T-helper 17 cell (primary cell): ENCODE measurements at places on chromosomes 4 and X.

DNA sequence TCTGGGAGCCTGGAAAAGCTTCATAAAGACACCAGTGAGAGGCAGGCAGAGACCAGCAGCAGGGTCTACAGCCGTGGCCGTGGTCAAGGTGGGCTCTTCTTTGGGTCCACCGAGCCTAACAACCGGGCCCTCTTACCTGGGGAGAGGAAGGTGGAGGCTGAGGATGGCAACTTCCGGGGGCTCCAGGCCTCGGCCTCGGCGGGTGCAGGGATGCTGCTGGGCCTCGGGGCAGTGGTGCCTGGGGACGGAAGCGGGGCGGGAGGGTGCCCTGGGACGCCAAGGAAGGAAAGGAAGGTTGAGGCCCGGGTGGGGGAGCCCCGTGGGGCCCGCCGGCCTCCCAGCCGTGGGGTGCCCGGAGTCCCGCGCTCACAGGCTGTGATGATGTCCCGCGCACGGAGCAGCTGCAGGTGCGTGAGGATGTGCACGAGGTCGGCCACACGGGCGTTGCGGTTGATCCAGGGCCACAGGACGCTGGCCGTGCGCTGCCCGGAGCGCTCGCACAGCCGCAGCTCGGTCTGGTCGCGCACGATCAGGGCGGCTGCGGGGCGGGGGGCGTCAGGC, 561 bp downstream of the IRAK1 start:
- no peak for DNase-seq

- no peak for DNase-seq
These were observed 102.2 kb downstream of the MXRA5 start for GRCh38 chrX:3244203-3244743.

DNA sequence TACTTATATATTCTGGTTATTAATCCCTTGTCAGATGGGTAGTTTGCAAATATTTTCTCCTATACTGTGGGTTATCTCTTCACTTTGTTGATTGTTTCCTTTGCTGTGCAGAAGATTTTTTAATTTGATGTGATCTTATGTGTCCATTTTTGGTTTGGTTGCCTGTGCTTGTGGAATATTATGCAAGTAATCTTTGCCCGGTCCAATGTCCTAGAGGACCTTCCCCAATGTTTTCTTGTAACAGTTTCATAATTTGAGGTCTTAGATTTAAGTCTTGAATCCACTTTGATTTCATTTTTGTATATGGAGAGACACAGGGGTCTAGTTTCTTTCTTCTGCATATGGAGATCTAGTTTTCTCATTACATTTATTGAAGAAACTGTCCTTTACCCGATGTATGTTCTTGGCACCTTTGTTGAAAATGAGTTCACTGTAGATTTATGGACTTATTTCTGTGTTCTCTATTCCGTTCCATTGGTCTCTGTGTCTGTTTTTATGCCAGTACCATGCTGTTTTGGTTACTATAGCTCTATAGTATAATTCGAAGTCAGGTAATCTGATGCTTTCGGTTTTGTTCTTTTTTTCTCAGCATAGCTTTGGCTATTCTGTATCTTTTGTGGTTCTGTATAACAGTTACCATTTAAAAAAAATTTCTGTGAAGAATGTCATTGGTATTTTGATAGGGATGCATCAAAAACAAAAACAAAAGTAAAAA, 34.7 kb downstream of the DIAPH2 start:
- no peak for DNase-seq

- no peak for DNase-seq
These were observed 14.9 kb upstream of the CDKN2AIP start for GRCh38 chr4:183429489-183429888.

- DNase-seq = no peak
These were observed 6.2 kb downstream of the NEIL3 start for GRCh38 chr4:177315767-177316464.

DNA sequence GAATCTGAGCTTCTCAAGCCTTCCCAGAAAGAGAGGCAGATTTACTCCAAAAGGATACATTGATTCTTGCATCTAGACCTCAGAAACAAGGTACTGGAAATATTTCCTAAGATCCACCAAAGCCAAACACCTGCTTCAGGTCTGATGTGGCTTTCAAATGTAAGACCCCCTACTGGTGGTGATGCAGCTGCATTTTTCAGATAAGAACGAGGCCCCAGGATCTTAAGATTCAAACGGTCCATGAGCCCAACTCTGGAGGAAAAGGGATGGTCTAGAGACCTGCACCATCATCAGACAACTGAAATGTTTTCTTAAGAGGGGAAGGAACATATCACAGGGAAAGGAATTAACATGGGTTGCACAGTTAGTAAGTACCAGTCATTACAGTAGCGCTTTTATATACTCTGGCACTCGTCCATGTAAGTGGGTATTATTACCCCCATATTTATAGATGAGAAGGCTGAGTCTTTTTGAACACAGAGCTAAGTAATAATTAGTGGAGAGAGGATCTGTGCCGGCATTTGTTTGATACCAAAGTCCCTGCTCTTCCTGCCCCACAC, 73.7 kb downstream of the LEF1 start:
- DNase-seq = no peak

DNA sequence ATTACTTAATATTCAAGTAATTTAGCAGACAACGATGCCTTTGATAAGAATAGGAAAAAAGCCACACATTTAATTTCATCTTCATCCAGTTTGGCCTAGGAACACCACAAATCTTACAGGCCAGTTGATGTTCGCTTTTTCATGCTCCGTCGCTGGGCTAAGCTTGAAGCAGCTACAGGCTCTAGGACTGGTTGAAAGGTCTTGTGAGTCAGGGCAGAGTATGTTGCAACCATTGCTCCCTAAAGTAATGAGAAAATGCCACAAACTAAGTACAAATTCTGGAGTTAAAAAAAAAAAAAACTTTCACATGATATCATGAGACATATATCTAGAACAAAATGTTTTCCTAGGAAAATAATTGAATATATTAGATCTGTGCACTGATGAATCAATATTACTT, 123.8 kb downstream of the RPS6KA6 start:
- DNase-seq = no peak

DNA sequence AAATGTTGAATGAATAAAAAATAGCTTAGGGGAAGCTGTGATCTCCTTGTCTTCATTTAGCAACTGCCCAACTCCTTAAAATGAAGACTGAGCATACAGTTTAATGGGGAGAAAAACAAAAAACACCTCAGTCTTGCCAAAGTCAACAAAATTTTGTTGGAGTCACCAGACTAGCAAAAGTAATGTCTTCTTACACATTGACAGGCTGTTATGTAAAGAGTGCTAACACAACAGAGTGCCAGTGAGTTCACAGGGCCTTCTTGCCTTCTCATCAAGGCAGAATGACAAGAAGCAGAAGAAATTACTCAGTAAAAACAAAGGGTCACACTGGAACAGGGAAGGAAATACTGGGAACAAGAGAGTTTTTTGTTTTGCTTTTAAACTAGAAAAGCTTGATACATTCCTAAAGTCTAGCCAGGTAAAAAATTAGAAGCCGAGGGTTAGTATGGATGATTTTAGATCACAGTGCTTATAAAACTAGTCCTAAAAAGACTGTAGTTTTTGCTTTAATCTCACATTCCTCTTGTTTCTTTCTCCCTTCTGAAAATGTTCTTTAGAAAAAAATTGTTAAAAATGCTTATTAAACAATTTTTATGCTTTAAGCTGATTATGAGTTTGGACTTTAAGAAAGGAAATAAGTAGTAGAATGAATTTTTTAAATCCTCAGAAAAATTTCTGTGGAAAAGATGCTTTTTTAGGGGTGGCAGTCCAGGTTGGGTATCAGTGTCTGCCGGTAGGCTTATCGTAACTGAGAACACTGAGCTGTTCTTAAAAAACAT, 38.7 kb upstream of the FRAS1 start:
- no peak for DNase-seq

DNA sequence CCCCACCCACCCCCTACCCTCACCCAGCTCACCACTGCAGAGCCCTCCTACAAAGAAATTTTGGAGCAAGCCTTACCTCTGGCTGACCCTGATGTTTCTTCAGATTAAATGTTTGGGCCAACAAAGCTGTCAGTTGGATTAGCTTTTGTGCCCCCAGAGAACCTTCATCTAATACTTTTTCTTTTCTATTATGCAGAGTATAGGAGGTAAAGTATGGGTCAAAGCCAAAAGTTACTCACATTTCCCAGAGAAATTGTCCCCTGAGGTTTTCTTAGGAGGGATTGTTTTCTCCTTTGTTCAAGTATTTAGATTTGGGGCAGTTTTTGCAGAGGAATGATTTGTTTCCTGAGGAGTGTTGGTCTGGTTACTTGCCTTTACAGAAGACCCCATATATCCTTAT, 69.5 kb downstream of the AASDH start:
- DNase-seq = no peak

DNA sequence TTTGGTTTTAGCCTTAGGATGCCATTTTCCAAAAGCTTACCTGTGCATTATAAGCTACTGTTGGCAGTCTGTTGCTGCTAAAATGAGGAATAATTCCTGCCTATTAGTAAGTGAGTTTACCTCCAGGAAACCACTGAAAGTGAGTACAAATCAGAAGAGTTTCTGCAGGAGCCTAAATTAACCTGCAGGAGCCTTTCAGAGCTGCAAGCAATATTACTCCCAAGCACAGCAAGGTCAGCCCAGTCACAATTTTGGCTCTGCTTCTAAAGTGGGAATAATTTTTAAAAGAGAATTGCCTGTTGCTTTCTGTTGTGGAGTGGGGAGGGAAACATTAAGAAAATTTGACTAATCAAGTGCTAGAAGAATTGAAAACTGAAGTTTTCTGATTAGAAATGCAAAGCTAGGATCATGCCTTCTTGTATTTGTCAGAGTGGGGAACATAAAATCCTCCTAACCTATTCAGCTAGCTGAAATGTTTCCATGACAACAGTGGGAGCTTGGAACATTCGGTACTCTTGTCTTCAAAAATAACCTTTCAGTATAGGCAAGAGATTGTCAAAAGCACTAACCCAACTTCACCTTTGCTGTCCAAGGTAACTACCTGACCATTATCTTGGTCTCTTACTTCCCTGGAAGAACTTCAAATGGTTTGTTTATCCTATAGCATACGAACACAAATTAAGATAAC, 193.2 kb downstream of the COMMD8 start:
- DNase-seq = no peak

DNA sequence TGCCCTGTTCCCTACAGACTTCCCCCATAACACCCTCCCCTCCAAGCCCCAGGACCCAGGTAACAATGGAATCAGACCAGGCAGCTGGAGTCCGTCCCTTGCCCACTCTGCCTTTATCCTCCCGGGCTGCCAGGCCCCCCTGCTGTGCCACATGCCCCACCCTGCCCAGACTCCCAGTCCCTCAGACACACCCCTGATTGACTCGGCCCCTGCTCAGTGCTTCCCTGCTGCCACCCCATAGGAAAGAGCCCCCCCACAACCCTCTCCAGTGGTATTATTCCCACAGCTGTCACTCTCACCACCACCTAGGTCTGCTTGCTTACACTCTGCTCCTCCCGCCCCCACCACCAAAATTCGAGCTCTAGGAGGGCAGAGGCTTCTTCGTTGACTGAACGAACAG, 4.7 kb upstream of the NAA10 start:
- no peak for DNase-seq

DNA sequence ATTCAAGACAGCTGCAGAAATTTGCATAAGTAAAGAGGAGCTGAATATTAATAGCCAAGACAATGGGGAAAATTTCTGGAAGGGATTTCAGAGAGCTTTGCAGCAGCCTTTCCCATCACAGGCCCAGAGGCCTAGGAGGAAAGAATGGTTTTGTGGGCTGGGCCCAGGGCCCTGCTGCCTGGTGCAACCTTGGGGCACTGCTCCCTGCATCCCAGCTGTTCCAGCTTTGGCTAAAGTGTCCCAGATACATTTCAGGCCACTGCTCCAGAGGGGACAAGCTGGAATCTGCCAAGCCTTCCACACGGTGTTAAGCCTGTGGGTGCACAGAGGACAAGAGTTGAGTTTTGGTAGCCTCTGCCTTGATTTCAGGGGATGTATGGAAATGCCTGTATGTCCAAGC, 185.6 kb upstream of the SFRP2 start:
- no peak for DNase-seq

GRCh38 chr4:144283526-144283925, 143.0 kb upstream of the GYPA start:
- DNase-seq = no peak

GRCh38 chr4:138602664-138603063, 360.5 kb upstream of the SLC7A11 start:
- DNase-seq = no peak
